Suprapubic skin (tissue), 4 donors: ENCODE measurements at places on chromosomes 2 and 18. TPM values are rescaled to one million over a fixed set of nuclear protein-coding genes. Genes with fewer than 3 reads are reported as not detected.

DNA sequence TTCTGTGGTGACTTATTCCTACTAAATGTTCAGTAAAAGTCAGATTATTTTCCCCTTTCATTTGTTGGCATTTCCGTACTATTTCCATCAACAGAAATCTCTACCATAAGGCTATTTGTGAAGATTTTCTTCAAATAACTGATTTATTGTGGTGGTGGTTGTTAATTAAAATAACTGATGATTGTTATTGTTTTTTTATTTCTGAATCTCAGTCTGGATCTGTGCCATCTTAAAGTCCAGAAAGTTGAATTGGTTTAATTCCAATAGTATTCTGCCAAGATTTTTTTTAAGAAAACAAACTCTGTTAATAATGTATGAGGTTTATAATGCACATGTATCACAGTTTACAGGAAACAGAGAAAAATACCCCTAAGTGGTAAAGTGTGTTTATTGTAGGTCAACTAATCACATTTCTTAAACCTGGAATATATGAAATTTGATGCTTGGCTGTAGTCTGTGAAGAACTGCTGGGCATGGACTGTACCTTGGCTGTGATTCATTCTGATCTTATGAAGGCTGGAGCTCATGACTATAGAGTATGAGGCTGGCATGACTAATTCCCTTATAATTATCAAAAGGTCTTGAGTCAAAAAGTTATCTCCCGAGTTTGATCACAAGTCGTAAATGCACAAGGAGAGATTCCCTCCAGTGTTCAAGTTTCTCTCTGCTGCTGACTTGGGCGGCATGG is 134.2 kb upstream of the RND3 start:
- H3K36me3 ChIP-seq: no peaks in the 10 kb centered on the region
- no peak for DNase-seq
- H3K27ac ChIP-seq: no peak overlapping the region
- no peaks in the 10 kb centered on the region for H3K27me3 ChIP-seq

L3MBTL4 gene
- total RNA-seq: 29.9 TPM

DNA sequence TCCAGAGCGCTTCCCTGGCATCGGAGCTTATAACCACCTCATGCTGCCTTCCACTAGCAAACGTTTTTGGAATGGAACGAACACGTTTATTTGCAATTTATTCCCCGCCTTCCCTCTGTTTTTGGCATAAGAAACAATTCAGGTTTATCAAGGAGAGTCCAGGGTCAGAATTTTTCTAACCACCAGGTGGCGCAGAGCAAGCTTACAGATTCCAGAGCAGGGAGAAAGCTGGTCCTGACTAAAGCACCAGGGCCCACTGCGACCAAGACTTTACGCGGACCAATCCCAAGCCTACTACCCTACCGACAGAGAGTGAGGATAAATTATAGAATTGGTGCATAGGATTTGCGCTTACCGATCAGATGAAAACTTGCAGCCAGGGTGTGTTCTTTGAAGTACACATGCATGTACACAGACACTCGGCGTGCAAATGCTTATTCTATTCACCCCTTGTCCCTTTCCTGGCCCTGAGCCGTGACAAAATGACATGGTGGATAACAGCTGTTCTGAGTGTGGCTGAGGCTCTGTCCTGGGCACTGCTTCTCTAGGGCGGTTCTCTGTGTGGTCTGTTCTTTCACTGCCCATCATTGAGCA is 34.7 kb downstream of the NAPG start:
- peak overlapping the region; percentile 38 for H3K4me3 ChIP-seq
- H3K4me1 ChIP-seq: peaks cover 45% of the 10 kb centered on the region
- peaks cover 9% of the 10 kb centered on the region for H3K36me3 ChIP-seq
- peak; percentile 79 for DNase-seq
- H3K27me3 ChIP-seq: no peaks in the 10 kb centered on the region

LYG1 gene
- 1.4 TPM for total RNA-seq

NR4A2 gene
- total RNA-seq: 21.7 TPM

LYG2 gene
- not detected for total RNA-seq

DNA sequence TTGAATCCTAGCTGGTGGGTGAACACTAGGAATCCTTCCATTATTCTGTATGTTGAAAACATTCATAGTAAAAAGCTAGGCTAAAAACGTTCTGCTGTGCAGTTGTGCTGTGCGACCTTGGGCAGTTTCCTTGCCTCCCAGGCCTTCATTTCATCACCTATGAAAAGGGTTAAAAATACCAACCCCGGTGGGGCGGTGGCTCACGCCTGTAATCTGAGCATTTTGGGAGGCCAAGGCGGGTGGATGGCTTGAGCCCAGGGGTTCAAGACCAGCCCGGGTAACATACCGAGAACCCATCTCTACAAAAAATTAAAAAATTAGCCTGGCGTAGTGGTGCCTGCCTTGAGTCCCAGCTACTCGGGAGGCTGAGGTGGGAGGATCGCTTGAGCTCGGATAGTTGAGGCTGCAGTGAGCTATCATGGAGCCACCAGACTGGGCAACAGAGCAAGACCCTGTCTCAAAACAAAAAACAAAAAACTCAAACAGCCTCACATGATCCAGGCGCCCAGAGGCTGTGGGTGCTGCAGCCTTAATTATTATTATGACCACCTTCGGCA is 2.9 kb upstream of the RRM2 start:
- H3K27me3 ChIP-seq: peaks cover 12% of the 10 kb centered on the region
- peaks cover 35% of the 10 kb centered on the region for H3K4me1 ChIP-seq
- H3K4me3 ChIP-seq: peak overlapping the region; percentile 64
- DNase-seq: no peak
- no peaks in the 10 kb centered on the region for H3K36me3 ChIP-seq
- no peak overlapping the region for H3K27ac ChIP-seq

GRCh38 chr2:180184506-180184905 is 177.4 kb upstream of the CWC22 start:
- no peaks in the 10 kb centered on the region for H3K27me3 ChIP-seq
- no peaks in the 10 kb centered on the region for H3K36me3 ChIP-seq
- no peak overlapping the region for H3K4me3 ChIP-seq
- DNase-seq: no peak
- no peak overlapping the region for H3K27ac ChIP-seq
- H3K4me1 ChIP-seq: no peaks in the 10 kb centered on the region

GPBAR1 gene
- not detected for total RNA-seq

DNA sequence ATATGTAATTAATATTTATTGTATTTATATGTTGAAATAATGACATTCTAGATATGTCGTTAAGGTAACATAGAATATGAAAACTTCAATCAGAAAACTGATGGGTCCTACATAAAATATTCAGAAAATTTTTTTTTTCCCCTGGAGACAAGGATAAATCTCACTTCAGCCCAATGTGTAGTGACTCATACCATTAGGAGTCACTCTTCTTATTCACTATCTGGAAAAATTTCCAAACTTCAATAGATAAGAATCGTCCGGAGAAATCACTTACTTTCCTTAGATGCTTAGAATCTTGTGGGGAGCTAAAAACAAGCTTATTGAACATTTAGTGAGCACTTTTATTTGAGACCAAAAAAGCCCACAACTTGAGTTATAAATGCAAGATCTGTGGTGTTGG is 4.6 kb downstream of the SERPINB13 start:
- no peak for DNase-seq
- no peaks in the 10 kb centered on the region for H3K27me3 ChIP-seq
- no peaks in the 10 kb centered on the region for H3K36me3 ChIP-seq
- no peak overlapping the region for H3K4me3 ChIP-seq

DNA sequence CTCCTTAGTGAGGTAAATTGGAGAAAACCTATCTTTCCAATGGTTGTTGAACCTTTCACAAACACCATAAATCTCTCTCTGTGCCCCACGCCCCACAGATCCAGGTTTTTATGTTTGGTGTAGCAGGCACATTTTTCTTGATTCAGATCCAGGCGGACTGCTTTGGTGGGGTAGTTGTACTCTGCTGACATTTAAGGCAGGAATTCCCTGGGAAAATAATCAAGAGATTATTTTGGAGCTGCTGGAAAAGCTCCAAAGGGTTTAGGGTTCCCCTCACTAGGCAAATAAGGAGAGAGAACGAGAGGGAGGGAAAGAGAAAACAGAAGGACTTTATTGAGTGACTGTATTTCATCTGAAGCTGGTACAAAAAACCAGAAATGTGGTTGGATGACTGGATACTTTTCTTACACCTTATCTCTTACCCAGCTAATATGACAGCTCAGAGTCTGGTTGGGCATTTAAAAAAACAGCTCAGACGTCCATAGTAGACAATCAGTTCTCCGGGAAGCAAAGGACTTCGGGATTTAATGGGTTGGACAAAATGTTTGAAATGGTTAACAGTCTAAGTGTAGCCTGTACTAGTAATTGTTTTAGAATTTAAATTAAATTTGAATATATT is 3.6 kb upstream of the AQP4 start:
- H3K4me1 ChIP-seq: no peaks in the 10 kb centered on the region
- no peak overlapping the region for H3K4me3 ChIP-seq
- peaks cover 8% of the 10 kb centered on the region for H3K27me3 ChIP-seq
- H3K27ac ChIP-seq: no peak overlapping the region
- DNase-seq: no peak
